ENCODE measurements at places on chromosomes 4 and X.
A peak's percentile ranks its signal among the peaks of the same experiment; 100 is the strongest.

- no peak for DNase-seq
Observed at GRCh38 chrX:41377624-41378023, 43.7 kb downstream of the DDX3X start.

DNA sequence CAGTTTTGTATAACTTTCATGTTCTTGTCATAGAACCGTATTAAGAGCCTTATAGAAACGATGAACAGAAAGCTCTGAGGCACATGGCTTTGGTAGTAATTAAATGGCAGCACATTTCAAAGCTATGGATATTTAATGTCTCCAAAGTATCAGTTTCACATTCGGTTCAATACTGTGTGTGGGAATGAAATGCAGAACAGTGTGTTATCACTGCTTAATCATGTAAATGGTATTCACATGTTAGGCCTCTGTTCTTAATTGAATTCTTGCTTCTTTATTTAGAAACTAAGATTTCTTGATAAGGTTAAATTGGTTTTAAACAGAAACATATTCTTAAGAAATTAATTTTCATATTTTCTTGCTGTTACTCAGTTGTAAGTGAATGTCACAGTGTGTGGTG, 701.0 kb upstream of the PITX2 start:
- no peak for DNase-seq

DNA sequence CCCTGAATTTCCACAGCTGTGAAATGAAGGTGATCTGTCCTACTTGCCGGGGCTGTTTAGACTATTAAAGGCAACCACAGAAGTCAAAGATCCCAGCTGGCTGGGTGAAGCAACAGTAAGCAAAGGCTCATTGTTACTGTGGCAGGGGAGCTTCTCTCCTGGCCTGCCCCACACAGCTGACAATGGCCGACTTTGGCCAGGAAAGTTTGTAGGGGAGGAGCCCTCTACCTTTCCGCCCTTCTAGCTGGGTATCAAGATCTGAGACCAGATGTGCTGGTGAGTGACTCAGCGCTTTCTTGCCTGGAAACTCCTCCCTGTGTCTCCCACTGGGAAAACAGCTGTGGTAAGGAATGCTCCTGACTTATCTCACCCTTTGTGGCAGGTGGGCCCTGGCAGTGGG, 21.1 kb downstream of the RASSF6 start:
- DNase-seq, result no peak

DNA sequence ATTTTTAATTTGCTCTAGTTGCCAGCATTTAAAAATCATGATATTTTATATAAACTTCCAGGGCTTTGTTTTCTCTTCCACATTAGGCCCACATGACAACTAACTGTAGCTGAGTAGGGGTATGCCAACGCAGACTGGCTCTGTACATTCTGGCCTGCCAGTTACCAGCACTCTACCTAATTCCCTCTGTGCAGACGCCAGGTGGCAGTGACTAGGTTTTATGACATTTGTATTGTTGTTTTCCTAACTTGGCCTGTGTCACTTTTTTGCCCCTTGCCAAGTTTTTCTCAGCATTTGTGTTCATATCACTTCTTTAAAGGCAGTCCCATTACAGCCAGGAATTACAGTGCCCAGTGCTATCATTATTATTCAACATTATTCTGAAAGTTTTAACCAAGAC, 347.5 kb downstream of the NKX6-1 start:
- no peak for DNase-seq

DNA sequence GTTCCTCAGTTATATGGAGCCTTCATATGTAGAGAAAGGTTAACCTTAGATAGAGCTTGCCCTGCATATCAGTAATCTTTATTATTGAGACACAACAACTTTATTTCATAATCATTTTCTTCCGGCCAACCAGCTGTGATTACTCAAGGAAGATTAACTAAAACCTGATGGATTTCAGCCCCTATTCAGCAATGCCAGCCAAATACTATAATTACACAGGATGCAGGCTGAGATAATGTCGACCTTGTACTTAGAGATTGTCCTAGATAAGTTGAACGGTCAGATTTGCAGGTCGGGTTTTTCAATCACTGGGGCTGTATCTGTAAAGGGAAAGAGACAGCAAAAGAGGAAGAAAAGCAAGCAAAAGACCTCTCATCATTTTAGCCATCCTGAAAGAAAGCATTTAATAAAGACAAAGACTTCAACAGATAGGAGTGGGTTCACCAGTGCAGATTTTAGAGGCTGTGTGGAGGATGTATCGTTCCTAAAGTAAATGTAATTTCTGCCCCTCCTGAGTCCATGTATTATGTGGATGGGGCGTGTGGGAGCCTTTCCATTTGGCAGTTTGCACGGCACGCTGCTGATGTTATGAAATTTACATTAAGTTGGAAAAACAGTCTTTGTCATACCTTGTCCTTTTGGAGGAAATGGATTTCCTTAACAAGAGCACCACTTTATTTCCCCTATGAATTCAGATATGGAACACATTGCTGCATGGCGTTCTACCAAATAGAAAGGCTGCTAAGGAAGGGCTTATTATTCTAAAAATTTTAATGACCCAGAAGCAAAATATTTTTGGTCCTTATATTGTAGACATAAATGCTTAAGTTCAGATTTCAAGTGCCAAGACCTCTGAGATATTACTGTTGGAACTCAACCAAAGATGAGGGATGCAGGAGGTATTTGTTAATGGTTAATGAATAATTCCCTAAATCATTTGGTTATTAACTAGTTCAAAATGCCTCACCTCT, 496.7 kb downstream of the SPRY1 start:
- DNase-seq, result no peak

- no peak for DNase-seq
Observed at GRCh38 chr4:159685340-159686092, 582.6 kb downstream of the RAPGEF2 start.

GRCh38 chrX:47649781-47650163, 591 bp downstream of the ELK1 start:
- DNase-seq, result no peak

DNA sequence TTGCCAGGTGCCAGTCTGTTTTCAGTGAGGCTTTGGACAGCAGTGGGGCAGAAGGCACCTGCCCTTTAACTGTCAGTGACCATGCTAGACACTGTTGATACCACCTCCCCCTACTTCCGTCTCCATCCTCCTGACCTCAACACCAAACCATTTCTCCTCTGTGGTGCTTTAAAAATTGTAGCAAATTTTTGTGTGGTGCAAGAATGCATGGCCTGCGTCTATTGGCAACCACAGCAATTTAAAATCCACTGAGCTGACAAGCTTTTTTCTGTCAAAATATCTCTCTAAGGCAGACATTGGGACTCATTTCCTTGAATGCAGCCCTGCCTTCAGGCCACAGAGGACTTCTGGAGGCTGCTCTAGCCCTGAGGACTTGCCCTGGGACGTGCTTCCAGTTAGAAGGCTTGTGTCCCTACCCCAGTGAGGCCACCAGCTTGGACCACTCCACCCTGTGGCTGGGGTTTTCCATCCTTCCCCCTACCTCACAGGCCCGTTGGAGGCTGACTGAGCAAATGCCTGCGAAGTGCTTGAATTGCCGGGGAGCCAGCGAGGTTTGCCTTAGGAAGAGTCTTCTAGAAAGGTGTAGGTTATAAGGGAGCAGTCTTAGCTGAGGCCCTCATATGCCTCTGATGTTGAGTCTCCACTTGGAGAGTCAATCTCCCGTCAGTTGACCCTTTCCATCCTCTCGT, 6.9 kb downstream of the PRRG3 start:
- no peak for DNase-seq

DNA sequence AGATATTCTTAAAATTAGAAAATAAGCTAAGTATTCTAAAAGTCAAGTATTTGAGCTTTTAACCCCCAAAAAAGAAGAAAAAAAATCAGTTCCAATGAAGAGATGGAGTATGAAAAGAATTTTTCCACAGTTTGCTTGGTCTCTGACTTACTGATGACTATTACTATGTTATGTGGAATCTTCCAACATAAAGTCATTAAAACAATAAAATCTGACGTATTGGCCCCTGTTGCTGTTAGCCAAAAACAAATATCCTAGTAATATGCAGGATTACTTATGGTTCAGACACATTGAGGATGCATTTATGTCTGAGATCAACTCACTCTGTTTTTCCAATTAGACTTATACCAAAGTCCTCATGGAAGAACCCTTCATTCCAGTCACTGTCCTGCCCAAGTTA, 517.2 kb upstream of the ADGRL3 start:
- no peak for DNase-seq

DNA sequence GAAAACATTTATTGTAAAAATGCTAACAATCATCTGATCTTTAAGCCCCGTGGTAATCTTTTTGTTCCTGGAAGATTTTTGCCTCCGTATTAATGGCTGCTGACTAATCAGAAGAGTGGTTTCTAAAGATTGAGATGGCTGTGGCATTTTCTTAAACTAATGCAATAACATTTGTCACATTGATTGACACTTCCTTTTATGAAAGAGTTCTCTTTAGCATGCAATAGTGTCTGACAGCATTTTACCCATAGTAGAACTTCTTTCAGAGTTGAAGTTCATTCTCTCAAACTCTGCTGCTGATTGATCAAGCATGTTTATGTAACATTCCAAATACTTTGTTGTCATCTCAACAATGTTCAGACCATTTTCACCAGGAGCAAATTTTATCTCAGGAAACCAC, 26.8 kb upstream of the UGT2B4 start:
- no peak for DNase-seq

DNA sequence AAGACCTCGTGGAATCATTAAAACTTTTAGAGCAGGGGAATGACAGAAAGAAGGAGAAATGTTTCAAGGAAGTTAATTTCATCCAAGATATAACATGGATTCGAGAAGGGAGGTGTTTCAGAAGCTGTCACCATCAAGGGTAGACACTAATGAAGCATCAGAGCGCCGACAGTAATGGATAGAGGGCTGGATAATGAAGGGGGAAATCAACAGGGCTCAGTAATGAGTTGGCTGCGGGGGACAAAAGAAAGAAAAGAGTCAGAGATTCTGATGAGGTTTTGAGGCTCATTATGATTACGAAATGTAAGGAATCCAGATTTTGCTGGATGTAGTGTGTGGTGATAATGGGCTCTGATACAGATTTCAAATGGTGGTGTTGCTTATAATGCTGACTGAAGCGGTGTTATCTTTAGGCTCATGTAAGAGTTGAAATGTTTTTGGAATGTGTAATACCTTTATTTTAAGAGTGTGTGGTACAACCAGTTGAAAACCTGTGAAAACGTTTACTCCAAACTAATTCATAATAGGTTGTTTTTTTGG, 39.3 kb upstream of the TENM3 start:
- no peak for DNase-seq

GRCh38 chr4:153512952-153513500, 46.9 kb downstream of the TMEM131L start:
- no peak for DNase-seq

DNA sequence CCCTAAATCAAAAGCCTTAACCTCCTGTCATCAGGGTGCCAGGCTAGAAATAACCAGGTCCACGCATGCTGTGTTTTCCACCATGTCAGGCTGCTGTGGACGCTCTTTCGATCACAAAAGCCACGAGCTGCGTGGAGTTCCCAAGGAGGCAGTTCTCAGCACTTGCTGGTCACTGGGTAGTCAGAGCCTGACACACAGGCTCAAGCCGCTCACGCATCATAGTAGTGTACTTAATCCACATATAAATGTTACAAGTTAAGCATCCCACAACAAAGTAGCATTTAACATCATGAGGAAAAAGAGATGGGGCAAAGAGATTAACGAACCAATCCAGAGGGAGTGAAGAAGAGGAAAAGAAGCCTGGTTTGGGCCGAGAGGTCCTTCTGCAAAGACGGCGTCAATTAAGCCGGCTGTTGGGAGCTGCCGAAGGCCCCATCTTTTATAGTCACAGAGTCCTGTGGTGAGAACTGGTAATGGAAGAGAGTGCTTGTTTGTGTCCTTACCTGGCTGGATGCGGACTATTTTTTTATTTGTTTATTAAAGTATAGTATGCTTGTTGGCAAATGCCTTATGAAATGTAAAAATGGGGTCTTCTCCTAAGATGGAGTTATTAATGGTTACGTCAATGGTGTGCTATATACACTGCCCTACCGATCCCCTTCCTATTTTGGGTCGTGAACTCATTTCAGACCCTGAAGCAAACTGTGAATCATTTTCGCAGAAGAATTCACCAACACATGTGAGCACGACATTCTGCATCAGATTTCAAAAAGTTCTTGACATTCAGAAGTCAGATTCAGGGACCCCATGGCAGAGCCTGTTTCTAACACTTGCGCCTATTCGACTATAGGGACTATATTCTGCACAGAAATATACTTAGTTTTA, 675 bp downstream of the PRIMPOL start:
- DNase-seq, result peak; percentile 60

- DNase-seq, result no peak
Observed at GRCh38 chr4:111991163-111991562, 154.1 kb upstream of the FAM241A start.

DNA sequence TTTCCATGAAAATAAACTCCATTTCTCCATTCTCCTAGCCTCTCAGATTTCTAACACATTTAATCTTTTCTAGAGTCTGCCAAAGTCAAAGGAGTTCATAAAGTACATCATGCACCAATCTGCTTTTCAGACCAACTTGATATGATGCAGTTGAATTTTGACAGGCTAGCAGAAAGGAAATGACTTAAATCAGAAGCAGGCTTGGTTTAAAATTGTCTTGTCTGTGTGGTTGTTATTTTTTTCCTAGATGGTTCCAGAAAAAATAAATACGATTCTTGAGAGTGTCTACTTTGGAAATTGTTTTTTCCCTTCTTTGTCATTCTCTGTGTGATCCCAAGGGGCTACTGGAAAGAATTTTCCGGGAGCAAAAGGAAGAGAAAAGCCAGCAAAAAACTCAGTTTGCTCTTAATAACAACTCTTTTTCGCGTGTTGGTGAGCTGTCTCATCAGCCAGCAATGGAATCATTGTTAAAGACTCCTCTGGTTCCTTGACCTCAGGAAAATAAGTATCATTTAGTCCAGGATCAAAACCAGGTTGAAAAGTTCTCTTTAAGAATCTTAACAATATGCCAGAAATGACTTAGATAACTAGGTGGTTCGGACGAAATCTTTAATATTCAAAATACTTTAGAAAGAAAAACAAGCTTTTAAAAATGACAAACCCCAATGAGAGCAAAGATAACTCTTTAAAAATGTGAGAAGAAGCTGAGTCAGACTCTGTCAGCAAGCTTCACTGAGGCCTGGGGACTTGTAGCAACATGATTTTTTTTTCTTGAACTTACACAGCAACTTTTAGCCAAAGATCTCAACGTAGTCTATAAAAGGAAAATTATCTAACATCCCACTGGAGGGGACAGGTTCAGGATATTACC, 49.7 kb upstream of the GAB1 start:
- no peak for DNase-seq

- peak; percentile 13 for DNase-seq
Observed at GRCh38 chr4:81905971-81906370, 434.3 kb upstream of the RASGEF1B start.

GRCh38 chr4:142778430-142778829, 67.7 kb downstream of the INPP4B start:
- DNase-seq, result no peak

Measured in left renal cortex interstitium (tissue), 4 donors.